ENCODE measurements at places on chromosomes 12 and 14. TPM values are rescaled to one million over a fixed set of nuclear protein-coding genes. Genes with fewer than 3 reads are reported as not detected.

Gene RPL10L
- polyA plus RNA-seq = 0.70 TPM

DNA sequence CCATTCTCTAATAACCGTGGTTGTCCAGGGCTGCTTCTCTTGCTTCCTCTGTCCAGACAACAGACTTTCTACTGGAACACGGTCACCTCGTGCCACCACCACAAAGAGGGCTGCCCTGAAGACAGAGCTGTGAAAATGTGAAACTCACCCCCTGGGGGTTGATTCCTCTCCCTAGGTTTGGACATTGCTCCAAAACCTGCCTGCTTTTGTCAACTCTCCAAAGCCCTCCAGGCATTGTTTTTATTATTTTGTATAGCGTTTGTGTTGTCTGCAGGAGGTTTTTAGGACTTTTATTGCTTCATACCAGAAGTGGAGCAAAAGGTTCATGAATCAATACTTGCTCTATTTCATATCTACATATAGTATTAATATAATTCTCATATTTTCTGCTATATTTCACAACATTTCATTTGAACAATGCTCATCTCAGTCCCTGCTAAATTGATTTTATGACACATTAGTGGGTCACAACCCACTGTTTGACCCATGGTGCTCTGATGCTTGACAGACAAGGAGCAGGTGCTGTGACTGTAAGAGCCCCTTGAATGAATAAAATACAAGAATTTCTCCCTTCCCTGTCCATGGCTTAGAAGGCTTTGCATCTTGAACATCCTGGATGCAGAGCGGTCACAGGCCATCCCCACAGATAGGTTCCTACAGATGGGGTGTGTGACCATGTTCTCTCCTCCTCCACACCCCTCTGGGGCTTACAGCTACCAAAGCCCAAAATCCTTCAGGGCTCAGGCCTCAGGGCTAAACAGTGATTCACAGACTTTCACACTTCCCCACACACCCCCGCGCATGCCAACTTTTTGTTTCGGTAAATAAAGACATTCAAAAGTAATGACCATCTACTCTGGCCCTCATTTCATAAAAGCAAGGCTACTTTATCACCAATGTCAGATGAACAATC, 20.6 kb upstream of the EML1 start:
- DNase-seq = no peak
- H3K4me3 ChIP-seq = no peak overlapping the region
- no peak overlapping the region for H3K27ac ChIP-seq
- H3K36me3 ChIP-seq = no peaks in the 10 kb centered on the region
- no peaks in the 10 kb centered on the region for H3K27me3 ChIP-seq
- H3K4me1 ChIP-seq = peaks cover 3% of the 10 kb centered on the region

DNA sequence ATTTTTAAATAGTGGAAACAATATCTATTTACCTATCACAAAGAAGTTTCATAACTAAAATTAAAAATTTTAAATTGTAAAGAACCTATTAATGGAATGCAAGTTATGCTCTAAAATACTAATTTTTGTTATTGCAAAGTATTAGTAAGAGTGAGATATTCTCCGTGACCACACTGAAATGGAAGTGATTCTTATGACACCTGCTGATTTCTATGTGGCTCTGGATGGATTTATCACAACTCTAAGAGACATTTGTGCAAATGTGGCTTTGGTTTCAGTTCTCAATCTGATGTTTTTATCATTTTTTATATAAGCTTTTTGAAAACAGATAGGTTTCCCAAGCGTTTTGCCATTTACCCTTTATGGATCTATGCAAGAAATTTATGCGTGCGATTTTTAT, 497.8 kb downstream of the NAV3 start:
- DNase-seq = no peak
- no peak overlapping the region for H3K27ac ChIP-seq
- no peaks in the 10 kb centered on the region for H3K27me3 ChIP-seq
- no peaks in the 10 kb centered on the region for H3K4me1 ChIP-seq
- H3K4me3 ChIP-seq = no peak overlapping the region

GRCh38 chr14:54207476-54208462, 189.0 kb upstream of the CDKN3 start:
- peaks cover 3% of the 10 kb centered on the region for H3K4me1 ChIP-seq
- no peak overlapping the region for H3K4me3 ChIP-seq
- no peak overlapping the region for H3K27ac ChIP-seq
- no peaks in the 10 kb centered on the region for H3K27me3 ChIP-seq
- H3K36me3 ChIP-seq = no peaks in the 10 kb centered on the region
- no peak for DNase-seq

DNA sequence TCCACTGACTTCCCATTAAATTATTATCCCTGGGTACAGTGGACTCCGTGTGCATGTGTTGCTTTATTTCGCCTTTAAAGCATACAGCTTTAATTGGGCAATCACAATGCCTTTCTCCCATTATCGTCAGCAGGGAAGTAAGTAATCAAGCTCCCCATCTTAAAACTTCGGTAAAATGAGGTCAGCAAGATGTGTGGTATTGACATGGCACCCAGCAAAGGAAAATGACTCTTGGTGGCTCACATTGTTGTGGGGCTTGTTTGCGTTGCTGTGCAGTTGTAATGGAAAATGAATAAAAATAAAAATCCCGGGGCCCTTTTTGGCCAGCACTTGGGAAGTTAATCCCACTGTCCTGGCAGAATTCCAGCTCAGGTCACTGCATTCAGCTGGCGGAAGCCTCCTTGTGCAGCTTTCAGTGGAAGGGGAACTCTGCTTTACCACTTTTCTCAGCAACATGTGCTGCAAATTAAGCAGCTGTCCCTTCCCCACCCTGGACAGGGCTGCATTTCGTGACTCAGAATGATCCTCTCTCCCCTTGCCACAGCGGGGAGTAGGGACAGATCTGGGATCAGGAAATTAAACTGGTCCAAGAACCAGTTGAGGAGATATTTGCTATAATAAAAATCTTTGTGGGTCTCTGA, 13.9 kb upstream of the ATP2A2 start:
- no peaks in the 10 kb centered on the region for H3K36me3 ChIP-seq
- no peak for DNase-seq
- no peak overlapping the region for H3K4me3 ChIP-seq
- H3K27me3 ChIP-seq = no peaks in the 10 kb centered on the region
- H3K27ac ChIP-seq = peak overlapping the region; percentile 36

GRCh38 chr14:72680853-72681640, 212.9 kb downstream of the DPF3 start:
- no peak overlapping the region for H3K4me3 ChIP-seq
- H3K36me3 ChIP-seq = no peaks in the 10 kb centered on the region
- H3K27ac ChIP-seq = no peak overlapping the region
- no peak for DNase-seq
- peaks cover 9% of the 10 kb centered on the region for H3K27me3 ChIP-seq

GRCh38 chr12:98968896-98969295, 323.8 kb downstream of the APAF1 start:
- H3K27ac ChIP-seq = no peak overlapping the region
- DNase-seq = no peak
- H3K4me1 ChIP-seq = no peaks in the 10 kb centered on the region

DNA sequence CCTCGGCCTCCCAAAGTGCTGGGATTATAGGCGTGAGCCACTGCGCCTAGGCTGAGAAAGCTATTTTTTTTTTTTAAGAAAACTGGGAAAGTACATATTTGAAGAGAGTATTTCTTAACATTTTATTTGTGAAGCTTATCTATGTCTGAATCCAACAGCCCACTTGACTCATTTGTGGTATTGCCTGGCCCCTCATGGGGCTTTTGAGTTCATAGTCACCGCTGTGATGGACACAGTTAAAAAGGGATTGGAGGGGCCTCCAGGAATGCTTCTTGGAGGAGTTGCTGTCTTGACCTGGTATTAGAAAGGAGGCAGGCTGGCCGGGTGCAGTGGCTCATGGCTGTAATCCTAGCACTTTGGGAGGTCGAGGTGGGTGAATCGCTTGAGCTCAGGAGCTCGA, 26.5 kb downstream of the BCL7A start:
- peaks cover 31% of the 10 kb centered on the region for H3K36me3 ChIP-seq
- DNase-seq = no peak
- H3K27me3 ChIP-seq = no peaks in the 10 kb centered on the region
- H3K4me1 ChIP-seq = no peaks in the 10 kb centered on the region
- no peak overlapping the region for H3K4me3 ChIP-seq

Measured in large intestine (tissue), 12 donors.